ENCODE measurements at places on chromosomes 7 and 10.

DNA sequence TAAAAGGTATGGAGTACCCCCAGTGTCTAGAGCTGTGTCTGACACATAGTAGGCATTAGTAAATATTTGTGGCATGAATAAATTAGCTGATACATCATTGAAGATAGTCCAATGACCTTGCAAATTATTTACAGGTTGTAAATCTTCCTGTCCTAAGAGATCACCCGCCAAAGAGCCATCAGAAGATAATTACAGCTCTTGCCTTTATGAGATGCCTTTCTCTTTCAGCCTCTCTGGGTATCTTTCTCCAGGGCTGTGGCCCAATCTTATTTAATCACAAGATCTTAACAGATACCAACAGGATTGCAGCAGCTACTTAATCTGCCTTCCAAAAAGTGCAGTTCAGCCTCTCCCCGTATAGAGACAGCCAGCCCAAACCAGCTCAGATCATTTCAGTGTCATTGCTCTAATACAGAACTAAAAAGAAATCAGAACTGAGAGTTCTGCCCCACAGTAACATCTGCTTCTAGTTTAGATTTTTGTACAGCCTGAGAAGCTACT, 41.5 kb downstream of the MYOF start:
- DNase-seq: no peak

DNA sequence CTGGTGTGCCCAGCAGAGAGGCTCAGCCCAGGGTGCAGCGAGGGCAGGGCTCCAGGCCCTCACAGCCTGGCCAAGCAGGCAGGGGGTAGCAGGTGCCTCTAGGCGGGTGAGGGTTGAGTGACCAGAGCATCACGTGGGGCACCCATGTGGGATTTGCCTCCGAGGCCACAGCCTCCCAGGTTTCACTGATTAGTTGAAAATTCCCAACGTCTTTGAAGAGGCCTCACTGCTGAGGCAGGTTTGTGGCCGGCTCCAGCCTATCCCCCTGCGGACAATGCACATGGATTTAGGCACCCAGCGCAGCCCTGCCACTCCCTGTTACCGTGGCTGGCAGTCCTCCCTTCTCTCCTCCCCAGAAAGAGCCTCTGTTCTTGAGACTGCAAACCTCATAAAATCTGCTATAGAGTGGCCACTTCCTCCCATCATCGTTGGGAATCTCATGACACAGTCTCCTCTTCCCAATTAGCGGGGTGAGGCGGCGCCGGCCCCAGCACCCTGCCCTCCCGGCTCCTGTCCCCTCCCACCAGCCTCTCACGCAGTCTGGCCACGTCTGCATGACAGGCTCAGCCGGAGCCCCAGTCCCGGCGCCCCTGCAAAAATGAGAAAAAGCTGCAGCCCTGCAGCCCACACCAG, 10.8 kb downstream of the MYL10 start:
- no peak for DNase-seq

DNA sequence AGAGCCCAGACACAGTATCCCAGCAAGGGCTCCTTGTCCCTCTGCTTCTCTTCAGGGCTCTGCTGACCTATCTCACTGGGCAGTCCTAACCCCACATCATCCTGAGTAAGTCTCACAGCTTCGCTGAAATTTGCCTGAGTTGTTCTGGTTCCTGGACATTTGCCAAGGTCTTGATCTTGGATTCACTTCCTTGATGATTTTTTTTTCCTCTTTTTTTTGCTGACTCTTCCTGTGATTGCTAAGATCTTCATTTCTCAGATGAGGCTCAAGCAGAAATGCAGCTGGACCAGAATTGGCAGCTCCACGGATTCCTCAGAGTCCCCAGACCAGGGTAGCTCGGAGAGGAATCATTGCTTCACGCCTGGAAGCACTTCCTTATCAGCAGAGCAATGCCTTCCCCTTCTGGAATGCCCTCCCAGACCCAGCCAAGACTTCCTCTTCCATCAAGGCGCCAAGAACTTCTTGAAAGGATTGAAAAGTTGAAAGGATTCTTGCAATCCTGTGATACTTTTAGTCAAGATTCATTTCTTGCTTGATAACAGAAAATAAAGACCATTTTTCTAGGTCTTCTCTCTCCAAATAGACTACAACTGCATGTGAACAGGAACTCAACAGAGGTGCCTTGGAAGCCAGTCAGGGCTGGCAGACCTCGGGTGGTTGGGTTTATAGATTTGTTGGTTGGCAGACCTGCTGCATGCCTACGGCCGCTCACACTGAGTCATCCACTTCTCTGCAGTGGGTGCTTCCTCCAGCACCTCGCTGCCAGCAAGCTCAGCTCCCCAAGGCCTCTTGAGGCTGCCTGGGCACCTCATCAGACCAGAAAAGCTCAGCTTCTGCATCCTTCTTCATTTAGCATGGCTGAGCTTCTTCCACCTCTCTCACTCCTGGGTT, 8.8 kb upstream of the AFAP1L2 start:
- DNase-seq: no peak

DNA sequence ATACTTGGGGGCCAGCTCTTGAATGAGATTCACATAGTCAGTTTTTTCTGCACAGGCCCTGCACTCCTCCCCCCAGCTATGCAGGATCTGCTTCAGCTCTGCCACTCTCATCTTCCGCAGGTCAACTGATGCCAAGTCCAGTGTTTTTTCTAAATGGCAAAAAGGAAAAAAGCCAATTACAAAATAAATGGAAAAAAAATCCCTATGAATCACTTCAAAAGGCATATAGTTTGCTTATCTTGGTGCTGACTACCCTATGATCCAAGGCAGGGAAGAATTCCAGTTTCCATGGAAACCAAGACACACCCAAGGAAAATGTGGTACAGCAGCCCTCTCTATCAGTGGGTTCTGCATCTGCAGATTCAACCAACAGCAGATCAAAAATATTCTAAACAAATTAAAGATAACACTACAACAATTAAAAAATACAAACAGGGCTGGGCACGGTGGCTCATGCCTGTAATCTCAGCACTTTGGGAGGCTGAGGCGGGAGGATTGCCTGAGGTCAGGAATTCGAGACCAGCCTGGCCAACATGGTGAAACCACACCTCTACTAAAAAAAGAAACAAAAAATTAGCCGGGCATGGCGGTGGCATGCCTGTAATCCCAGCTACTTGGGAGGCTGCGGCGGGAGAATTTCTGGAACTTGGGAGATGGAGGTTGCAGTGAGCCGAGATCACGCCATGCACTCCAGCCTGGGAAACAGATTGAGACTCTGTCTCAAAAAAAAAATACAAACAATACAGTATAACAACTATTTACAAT, 17.6 kb downstream of the CDNF start:
- no peak for DNase-seq

DNA sequence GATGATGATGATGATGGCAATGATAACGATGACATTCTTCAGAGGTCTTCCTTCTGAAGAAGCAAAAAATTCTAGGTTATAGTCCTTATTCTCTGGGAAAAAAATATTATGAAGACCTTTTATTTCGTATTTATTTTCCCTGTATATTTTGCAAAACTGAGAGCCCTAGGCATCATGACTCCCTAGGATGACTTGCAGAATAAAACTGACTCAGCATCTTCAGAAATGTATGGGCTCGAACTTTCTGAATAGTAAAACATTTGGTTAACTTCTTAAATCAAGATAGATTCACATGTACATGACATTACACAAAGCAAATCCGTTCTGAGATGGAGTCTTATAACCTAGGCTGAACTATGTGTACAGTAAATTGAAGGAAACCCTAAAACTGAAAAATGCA, 29.4 kb downstream of the DKK1 start:
- no peak for DNase-seq

All from stimulated activated CD4-positive, alpha-beta T cell treated with anti-CD3 and anti-CD28 coated beads, Interleukin-1b, Interleukin-23, amount 100 ng/mL, for 1 hour (primary cell).